H9 (cell line): ENCODE measurements at places on chromosomes 5 and 9. TPM values are rescaled to one million over a fixed set of nuclear protein-coding genes. Genes with fewer than 3 reads are reported as not detected.

GRCh38 chr9:136847088-136847825 is 2.0 kb upstream of the PHPT1 start:
- DNase-seq, result peak; percentile 93

- DNase-seq, result no peak
Observed at GRCh38 chr5:84568171-84568570, 183.5 kb upstream of the EDIL3 start.

DNA sequence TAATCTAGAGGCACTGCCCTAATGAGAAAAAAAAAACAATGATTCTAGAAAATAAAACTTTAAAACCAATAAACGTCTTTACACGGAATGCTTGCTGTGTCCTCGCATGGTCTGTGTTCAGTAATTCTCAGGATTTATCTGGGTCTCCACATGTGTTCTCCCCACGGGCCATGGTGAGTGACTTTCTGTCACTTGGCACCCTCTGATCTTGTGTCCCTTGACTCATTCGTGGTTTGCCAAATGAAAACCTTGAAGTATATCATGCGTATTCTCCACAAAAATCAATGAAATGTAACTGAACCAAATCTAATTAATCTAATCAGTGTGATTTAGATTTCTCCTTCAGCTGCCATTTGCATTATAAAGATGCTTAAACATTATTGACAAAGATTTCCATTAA is 48.0 kb downstream of the UBE2QL1 start:
- no peak for DNase-seq

Gene DIAPH1
- total RNA-seq, result 117 and 123 TPM in 2 replicates

DNA sequence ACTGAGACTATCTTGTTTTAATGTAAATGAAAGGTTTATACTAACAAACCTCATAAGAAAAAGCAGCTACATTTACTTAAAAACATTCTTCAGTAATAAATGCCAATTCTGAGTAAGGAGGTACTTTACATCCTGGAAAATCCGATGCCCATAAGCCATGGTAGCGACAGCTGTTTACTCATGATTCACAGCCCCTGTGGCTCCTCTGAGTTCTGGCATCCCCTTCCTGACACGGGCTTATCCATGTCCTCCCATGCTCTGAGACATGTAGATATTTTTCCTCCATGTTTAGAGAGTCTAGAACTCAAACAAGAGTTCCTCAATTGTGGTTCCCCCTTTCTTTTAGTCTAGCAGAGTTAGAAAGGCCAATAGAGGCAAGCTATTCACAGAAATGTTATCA is 63.1 kb upstream of the DEPDC1B start:
- no peak for DNase-seq

GRCh38 chr5:178442405-178443257 is 147.6 kb downstream of the COL23A1 start:
- peak; percentile 21 for DNase-seq

- DNase-seq, result no peak
Observed at GRCh38 chr5:77163453-77163852, 47.0 kb upstream of the PDE8B start.

GRCh38 chr9:127214421-127215267 is 49.9 kb upstream of the GARNL3 start:
- DNase-seq, result peak; percentile 72

Gene FYB1
- total RNA-seq, result not detected in 2 replicates

DNA sequence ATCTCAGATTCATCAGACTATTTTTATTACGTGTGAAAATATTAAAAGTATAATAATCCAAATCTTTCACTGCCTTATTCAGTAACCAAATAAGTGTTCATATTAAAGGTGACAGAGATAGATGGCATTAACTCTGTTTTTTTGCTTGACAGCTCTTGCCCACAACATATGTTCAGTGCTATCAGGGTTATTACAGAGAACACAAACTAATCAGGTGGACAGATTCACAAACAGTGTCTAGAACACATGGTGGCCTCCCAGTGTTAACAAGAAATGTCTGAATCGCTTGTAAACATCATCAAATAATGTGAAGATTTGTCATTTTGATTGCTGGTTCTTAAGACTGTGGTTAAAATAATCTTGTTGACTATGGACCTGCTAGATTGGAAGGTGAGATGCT is 609.1 kb upstream of the GRAMD2B start:
- DNase-seq, result no peak

- no peak for DNase-seq
Observed at GRCh38 chr9:36840898-36841536, 193.1 kb downstream of the PAX5 start.

DNA sequence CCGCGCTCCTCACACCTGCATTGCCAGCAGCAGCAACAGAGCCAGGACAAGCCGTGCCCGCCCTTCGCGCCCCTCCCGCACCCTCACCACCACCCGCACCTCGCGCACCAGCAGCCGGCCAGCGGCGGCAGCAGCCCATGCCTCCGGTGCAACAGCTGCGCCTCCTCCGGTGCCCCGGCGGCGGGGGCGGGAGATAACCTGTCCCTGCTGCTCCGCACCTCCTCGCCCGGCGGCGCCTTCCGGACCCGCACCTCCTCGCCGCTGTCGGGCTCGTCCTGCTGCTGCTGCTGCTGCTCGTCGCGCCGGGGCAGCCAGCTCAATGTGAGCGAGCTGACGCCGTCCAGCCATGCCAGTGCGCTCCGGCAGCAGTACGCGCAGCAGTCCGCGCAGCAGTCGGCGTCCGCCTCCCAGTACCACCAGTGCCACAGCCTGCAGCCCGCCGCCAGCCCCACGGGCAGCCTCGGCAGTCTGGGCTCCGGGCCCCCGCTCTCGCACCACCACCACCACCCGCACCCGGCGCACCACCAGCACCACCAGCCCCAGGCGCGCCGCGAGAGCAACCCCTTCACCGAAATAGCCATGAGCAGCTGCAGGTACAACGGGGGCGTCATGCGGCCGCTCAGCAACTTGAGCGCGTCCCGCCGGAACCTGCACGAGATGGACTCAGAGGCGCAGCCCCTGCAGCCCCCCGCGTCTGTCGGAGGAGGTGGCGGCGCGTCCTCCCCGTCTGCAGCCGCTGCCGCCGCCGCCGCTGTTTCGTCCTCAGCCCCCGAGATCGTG is 517 bp downstream of the KCNN2 start:
- no peak for DNase-seq

GRCh38 chr5:176466245-176466871 is 18.2 kb downstream of the FAF2 start:
- DNase-seq, result no peak

DNA sequence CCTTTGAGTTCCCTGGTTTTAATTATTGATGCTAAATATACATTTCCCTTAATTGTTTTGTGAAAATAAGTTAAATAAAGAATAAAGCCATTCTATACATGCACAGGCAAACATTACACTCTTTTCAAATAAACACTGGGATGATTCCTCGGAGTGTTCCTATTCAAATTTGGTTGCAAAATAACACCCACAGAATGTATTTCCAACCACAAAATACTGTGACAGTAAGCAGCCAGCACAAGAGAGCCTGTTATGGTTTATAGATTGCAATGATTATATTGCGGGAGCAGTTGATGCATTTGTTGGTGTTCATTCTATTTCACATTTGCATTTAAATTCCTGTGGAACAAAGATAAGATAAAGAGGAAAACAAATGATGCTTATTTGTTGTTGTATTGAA is 632.6 kb upstream of the WWC1 start:
- no peak for DNase-seq

Gene SV2C
- 0.02 and 0.09 TPM in 2 replicates for total RNA-seq

DNA sequence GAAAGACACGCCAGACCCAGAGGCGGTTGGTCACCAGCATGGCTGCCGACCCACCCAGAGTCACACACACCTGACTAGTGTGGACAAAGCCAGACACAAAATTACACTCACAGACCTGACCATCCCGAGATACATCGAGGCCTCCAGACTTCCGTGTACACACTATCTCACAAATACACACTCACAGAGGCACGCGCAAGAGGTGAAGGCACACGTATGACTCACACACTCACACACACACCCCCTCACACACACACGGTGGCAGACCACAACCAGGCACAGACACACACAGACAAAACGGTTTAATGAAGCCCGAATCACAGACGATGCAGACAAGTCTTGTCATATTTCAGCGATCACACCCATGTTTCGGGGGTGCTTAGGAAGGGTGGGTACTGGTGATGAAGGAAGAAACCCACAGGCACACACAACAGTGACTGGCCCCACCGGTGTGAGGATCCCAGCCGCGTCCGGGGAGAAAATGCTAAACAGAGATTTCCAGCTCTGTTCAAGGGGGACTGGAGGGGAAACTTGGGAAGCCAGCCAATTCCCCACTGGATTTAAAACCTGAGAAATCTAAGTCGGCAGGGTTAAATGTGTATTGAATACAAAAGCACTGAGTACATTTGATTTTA is 51.3 kb downstream of the CRB2 start:
- no peak for DNase-seq

DNA sequence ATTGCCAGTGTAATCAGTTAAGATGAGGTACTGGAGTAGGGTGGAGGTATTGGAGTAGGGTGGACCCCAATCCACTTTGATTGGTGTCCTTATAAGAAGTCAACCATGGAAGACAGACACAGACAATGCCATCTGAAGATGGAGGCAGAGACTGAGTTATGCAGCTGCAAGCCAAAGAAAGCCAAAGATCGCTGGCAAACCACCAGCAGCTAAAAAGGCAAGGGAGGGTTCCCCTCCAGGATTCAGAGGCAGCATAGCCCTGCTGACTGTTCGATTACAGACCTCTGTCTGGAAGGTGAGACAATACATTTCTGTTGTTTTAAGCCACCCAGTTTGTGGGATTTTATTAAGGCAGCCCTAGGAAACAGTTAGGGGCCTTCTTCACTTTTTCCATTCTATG is 30.5 kb upstream of the CKMT2 start:
- no peak for DNase-seq

- no peak for DNase-seq
Observed at GRCh38 chr9:111691672-111692329, 30.4 kb downstream of the GNG10 start.

DNA sequence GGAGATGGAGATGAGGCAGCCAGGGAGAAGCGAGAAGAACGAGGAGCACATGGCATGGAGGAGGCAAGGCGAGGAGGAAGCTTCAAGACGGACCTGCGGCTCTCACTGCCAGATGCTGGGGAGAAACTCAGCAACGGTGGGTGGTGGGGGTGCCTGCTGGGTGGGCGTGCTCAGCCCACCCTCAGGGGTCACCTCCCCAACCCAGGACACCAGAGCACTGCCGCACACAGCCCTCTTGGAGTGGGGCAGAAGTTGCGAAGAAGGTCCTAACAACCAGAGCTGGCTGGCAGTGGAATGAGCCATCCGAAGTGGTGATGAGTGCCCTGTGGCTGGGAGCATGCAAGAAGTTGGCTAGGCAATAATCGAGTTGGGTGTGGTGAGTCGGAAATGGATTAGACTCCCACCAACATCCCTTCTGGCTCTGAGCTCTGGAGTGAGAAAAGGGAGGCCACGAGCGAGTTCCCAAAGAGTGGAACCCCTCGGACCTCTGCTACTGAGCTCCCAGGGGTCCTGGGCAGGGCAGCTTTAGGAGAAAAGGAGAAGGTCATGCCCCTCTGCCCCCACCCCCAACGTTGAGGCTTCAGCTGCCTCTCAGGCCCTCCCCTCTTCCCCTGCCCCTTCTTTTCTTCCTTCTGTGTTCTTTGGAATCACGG is 212.7 kb upstream of the MVB12B start:
- peak; percentile 11 for DNase-seq

- no peak for DNase-seq
Observed at GRCh38 chr9:84856181-84856632, 186.7 kb downstream of the NTRK2 start.

GRCh38 chr9:89473762-89474469 is 24.0 kb downstream of the SEMA4D start:
- DNase-seq, result no peak

Gene TMEM171
- 0.42 TPM in 2 replicates for total RNA-seq

GRCh38 chr5:93741136-93741811 is at the start of gene POU5F2:
TSS of gene POU5F2 (minus strand) at chr5:93741600. CDS start at chr5:93741563, 37 bp downstream.
- DNase-seq, result peak; percentile 61

Gene C9orf50
- not detected in 2 replicates for total RNA-seq

DNA sequence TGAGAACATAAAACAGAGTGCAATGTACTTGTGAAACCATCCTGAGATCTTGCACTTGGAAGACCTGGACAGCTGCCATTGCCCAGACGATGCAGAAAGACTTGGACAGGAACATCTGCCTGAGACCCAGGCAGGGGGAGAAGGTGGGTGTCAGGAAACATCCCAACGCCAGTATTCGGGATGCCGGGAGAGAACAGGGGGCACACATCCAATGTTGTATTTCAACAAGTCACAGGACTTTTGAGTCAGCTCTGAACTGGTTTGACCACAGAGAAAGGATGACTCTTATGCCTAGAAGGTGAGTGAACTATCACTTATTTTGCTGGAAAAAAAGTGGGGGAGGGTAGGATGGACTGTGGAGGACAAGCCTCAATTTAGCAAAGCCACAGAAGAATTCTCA is 124.6 kb downstream of the ROR2 start:
- no peak for DNase-seq

Gene SNCB
- total RNA-seq, result 3.5 and 4.2 TPM in 2 replicates

Gene PPIP5K2
- total RNA-seq, result 42.6 and 43.8 TPM in 2 replicates

GRCh38 chr5:7434914-7435313 is 39.0 kb downstream of the ADCY2 start:
- DNase-seq, result no peak

DNA sequence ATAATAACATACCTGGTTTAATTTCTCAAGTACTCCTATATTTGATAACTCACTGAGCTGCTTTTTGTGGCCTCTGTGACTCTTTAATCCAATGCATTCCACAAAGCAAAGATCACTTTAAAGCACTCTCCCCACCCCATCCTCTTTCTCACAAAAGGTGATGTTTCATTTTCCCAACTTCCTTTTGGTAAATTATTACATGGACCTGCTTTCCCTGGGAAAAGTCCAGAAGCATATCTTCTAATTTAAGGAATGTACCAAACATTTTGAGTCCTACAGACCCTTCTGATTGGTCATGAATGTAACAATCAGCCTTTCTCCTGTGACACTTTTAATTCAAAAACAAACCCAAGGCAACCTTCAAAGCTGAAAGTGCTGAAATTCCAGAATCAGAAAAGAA is 71.1 kb downstream of the MLLT3 start:
- no peak for DNase-seq

GRCh38 chr5:165242646-165243045 is 1737.2 kb downstream of the MAT2B start:
- no peak for DNase-seq

Gene IRX1
- 3.6 and 4.1 TPM in 2 replicates for total RNA-seq

DNA sequence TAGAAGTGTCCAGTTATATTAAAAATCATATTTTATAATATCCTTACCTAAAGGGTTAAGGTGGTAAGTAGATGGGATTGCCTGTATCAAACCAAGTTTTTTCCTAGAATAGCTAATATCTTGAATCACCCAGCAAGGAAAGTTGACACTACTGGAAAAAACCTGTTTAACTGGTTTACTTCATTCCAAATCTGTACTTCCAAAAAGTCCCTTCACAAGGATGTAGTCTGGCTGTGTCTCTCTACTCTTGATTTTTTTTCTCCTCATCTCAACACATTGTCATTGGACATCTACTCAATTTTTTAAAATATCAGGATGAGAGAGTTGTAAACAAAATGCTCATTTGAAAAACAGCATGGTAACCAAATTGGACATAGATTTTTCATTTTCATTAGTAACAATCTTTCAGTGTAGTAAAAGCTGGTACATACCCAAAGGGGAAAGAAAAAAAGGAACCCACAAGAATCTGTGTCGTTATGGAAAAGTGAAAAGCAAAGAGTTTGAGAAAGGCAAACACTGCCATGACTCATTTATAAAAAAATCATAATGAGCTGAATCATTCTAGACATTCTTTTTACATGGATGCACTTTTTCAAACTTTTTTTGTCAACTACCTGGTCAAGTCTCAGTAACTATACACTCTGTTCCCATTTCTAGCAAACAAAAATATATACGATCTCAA is 173.5 kb downstream of the GLIS3 start:
- no peak for DNase-seq

GRCh38 chr5:108321341-108321740 is 60.6 kb downstream of the FBXL17 start:
- DNase-seq, result no peak
